ENCODE measurements at places on chromosomes 5 and 9.

- no peak for DNase-seq
Observed at GRCh38 chr9:98381311-98382103, 126.1 kb upstream of the TBC1D2 start.

GRCh38 chr5:174642816-174643405 lies 81.5 kb upstream of the MSX2 start:
- no peak for DNase-seq

DNA sequence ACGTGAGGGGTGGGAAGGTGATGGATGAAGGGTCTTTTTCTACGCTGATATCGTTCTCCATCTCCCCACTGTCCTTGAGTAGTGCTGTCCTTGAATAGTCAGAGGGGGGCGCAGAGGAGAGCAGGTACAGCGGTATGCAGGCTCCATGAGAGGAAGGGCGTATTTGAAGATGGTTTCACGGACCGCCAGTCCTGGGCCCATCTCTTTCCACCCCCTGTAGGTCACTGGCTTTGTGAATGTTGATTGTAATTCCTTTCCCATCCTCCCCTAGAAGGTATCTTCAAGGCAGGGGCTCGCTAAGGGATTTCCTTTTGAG lies 40.8 kb upstream of the DAB2IP start:
- DNase-seq, result no peak

GRCh38 chr5:2093859-2094615 lies 211.3 kb upstream of the IRX4 start:
- no peak for DNase-seq

GRCh38 chr9:126754436-126755316 lies 50.2 kb upstream of the ZBTB43 start:
- DNase-seq, result no peak

- no peak for DNase-seq
Observed at GRCh38 chr9:81656004-81656403, 33.3 kb downstream of the TLE1 start.

DNA sequence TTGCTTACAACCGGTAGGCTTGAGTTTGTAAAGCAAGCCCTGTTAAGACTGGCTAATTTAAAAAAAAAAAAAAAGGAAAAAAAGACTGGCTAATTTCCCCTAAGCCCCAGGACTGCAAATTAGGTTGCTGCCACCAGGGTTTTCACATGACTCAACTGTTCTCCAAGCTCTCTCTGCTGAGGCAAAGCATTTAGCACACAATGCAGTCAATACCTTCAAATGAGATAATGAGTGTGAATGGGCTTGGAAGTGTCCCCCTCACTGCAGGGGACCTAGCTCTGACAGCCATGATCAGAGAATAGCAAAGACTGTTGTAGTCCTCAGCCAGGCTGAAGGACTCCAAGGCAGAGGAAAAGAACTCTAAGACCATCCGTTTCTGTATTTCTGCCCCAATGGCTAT lies 42.8 kb upstream of the ZSWIM6 start:
- DNase-seq, result no peak

DNA sequence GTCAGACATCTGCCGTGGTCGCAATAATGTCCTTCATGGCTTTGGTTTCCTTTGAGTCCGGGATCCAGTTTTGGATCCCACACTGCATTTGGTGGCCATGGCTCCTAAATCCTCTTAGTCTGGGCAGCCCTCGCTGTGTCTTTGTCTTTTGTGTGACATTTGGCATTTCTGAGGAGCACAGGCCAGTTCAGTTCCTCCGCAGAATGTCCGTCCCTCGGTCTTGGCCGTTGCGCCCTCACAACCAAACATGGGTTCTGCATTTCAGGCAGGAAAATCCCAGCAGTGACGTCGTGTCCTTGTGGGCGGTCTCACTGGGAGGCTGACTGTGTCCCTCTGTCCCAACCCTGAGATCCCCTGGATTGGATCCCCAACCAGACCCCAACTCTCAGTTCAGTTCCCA lies 172.9 kb upstream of the PPP1R26 start:
- no peak for DNase-seq
